Activated T-cell treated with anti-CD3 and anti-CD28 coated beads, Interleukin-2, amount 50 U/mL, for 1 hour (primary cell): ENCODE measurements at places on chromosomes 12 and 14.
A peak's percentile ranks its signal among the peaks of the same experiment; 100 is the strongest.

- DNase-seq, result no peak
Observed at GRCh38 chr12:127690161-127690560, 576.8 kb upstream of the TMEM132C start.

DNA sequence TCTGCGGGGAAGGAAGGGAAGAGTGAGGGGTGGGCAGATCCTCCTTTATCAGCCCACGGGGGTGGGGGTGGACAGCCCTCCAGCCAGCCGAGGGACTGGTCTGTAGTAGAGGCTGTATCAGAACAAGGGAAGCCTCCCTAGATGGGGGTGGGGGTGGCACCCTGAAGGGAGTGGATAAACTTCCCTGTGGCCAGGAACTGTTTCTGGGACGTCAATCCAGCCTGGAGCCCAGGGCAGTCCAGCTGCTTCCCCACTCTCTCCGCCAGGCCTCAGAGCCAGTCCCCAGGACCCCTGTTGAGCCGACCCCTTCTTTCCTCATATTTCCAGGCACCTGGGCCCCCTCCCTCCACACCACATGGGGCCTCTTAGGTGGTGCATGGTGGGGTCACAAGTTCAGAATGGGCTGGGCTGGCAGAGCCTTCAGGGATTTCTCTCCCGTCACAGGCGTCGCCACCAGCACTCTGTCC is 6.7 kb downstream of the PLD4 start:
- DNase-seq, result no peak

DNA sequence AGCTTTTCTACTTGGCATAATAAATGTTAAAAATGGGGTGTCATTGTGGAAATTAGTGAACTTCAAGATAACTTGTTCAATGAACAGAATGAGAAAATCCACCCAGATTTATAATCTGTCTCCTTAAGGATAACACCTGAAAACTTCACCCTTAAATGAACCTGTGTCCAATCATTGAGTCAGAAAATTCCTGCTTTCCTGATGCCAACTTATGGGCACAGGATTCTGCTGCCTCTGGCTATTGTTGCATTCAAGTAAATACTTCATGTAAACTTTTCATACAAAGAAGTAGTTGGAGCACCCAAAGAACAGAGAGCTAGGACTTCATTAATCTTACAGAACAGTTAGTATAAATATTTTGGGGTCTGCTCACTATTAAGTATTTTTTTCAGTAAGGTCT is 98.9 kb upstream of the PLEKHA5 start:
- DNase-seq, result no peak

GRCh38 chr14:29007990-29008389 is 241.4 kb downstream of the FOXG1 start:
- no peak for DNase-seq

GRCh38 chr12:111426344-111427185 is 20.8 kb downstream of the SH2B3 start:
- DNase-seq, result peak; percentile 40

GRCh38 chr12:125470838-125471783 is 405.9 kb downstream of the AACS start:
- DNase-seq, result no peak

DNA sequence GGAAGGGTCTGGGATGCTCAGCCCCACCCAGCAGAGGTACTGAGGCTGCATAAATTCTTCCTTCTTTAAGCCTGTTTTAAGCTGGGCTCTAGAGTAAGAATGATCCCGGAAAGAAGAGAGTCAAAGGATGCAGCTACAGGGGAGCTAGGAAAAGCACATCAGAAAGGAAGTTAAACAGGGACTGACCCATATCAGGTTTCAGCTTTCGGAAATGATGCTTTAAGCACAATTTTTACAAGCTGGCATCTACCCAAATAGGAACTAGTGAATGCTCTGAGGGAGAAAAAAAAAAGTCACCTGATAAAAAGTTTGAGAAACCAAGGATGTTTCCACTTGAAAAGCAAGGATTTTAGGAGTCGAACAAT is 22.0 kb downstream of the TSPAN8 start:
- DNase-seq, result no peak

DNA sequence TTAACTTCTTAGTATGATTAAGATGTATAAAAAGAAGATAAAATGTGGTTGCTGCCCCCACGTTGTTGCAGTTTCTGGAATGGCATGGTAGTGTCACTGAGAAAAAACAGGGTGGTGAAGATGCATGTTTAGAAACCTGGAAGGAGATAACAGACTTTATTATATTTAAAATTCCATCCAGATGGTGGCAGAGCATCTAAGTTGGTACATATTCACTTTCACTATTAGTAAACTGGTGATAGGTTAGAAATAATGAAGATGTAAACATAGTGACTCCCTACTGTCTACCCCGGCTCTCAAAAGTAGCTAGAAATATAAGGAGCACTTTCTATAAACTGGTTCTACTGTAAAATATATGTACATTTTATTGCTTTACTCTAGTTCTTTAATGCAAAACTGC is 279.3 kb downstream of the NPAS3 start:
- no peak for DNase-seq

GRCh38 chr12:89632778-89633177 is 75.9 kb downstream of the ATP2B1 start:
- no peak for DNase-seq

DNA sequence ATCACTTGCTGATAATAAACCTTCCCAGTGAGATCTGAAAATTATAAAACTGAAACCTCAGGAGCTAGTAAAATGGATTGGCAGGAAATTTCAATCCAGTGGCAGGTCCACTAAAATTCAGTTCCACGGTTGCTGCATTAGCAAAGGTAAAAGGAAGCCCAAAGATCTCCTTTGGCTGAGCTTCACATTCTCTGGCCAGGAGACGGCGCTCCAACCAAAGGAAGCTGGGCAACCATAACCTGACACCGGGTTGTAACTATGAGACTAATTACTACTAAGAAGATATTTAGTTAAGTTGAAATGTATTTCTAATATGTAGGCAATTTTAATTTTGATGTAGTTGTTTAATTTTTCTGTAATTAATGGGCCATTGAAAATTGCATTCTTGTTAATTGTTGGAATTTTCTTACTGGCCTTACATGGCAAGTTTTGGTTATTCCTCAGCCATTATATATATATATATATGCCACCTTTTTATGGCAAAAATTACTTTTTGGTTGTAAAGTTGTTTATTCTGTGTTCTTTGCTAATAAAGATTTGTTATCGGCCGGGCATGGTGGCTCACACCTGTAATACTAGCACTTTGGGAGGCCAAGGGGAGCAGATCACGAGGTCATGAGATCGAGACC is 17.0 kb downstream of the OR8S1 start:
- peak; percentile 53 for DNase-seq

- no peak for DNase-seq
Observed at GRCh38 chr12:111975161-111975931, 37.6 kb downstream of the TMEM116 start.

GRCh38 chr12:54431911-54432814 is 13.1 kb upstream of the ITGA5 start:
- DNase-seq, result no peak

GRCh38 chr12:51441583-51441982 is 17.0 kb downstream of the SLC4A8 start:
- no peak for DNase-seq

- DNase-seq, result no peak
Observed at GRCh38 chr12:107914460-107914977, 140.0 kb downstream of the ASCL4 start.

GRCh38 chr12:2284321-2284813 is 231.6 kb downstream of the CACNA1C start:
- DNase-seq, result no peak

- DNase-seq, result peak; percentile 96
Observed at GRCh38 chr14:55026793-55027561, at the start of the genes SOCS4 and WDHD1. Gene SOCS4 (plus strand): TSS chr14:55027236. CDS start chr14:55043042, 15,806 bp downstream. Gene WDHD1 (minus strand): TSS chr14:55027099. CDS start chr14:55026787, 312 bp downstream.

DNA sequence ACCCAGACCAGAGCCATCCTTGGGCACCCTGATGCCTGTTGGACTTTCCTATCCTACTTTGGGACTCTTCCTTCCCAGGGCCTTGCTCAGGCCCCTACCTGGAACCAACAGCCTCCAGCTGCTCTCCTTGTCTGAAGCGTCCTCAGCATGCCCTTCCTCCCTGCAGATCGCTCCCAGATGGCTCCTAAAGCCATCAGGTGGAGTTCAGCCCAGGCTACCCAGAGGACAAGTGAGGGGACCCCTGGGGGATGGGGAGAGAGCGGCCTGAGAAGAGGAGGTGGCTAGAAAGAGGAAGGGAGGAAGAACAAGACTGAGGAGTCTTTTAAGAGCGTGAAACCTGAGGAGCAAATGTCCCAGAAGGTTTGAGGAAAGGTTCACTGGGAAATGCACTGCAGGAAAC is 236.6 kb downstream of the ZFP36L1 start:
- no peak for DNase-seq

- no peak for DNase-seq
Observed at GRCh38 chr12:104938371-104938770, 19.7 kb downstream of the SLC41A2 start.

DNA sequence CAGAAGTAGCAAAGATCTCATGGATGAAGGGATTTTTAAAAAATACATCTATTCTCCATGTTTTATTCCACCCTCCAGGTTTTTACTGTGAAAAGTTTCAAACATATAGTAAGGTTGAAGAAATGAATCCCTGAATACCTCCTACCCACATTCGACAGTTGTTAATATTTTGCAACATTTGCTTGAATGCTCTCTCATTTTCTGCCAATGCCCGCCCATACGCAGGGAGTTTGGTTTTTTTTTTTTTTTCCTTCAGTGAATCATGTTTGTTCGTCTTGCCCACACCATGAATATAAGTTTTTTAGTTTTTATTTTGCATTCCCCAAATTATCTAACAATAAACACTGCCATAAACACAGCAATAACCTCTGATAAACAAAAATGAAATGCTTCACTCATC is 82.9 kb downstream of the MAP1LC3B2 start:
- no peak for DNase-seq

DNA sequence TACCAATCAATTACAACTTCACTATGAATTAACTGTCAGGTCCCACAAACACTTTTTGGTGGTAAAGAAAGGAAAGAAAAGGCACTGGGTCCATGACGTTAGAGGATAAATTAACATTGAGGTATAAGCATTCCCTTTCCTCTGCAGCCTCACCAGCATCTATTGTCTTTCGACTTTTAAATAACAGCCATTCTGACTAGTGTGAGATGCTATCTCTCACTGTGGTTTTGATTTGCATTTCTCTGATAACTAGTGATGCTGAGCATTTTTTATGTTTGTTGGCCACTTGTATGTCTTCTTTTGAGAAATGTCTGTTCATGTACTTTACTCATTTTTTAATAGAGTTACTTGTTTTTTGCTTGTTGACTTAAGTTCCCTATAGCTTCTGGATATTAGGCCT is 9.4 kb downstream of the ANKS1B start:
- no peak for DNase-seq

DNA sequence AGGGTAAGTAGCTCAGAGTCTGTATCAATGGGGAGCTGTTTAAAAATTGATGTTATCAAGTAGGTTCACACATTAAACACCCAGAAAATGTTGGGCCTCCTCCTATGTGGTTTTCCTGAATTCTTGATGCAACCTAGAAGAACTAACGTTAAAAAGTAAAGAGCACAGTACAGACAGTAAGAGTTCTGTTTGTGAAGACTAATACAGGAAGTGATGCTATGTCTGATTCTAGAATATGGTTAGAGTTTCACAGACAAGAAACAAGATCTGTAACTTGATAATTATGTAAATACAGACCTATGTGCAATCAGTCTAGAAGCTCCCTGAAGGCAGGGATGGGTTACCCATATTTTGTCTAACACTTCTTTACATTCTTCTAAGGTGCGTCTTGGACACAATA is 214.9 kb upstream of the BTG1 start:
- DNase-seq, result no peak

GRCh38 chr12:76441016-76441415 is 92.8 kb upstream of the BBS10 start:
- DNase-seq, result no peak

GRCh38 chr12:49953151-49953550 is 2.6 kb downstream of the AQP2 start:
- no peak for DNase-seq

GRCh38 chr12:122087431-122088178 is 9.0 kb downstream of the MLXIP start:
- no peak for DNase-seq

DNA sequence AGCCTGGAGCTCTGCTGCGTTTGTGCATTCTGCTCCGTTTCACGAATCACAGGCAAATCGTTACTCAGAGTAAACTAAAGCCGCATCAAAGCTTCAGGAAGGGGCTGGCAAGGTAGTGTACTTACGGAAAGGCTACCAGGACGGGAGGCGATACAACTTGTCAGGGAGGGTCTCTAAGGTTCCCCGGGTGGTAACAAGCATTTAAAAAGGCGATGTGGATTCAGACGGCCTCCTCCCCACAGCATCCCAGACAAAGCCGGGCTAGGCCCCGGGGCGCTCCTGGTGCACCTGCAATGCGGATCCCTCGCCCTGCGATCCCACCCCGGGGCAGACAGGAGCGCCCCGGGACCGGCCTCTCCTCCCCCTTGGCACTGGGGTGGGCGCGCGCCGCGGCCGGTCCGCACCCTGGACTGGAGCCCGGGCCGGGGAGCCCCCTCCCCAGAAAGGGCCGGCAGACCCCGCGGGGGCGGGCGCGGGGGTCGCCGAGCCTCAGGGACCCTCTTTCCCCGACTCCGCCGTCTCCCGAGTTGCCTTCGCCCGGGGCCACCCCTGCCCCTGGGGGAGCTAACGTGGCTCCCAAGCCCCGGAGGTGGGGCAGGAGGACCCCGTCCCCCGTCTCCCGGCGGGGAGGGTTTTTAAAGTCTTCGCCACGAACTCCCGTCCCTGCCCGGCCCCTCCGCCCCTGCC is 718 bp downstream of the CCDC92 start:
- DNase-seq, result peak; percentile 59

- DNase-seq, result no peak
Observed at GRCh38 chr12:113070117-113070906, 13.8 kb downstream of the DTX1 start.

GRCh38 chr14:59150990-59151389 is 37.5 kb upstream of the DAAM1 start:
- DNase-seq, result no peak

- no peak for DNase-seq
Observed at GRCh38 chr12:99605-100004, 33.0 kb downstream of the IQSEC3 start.

DNA sequence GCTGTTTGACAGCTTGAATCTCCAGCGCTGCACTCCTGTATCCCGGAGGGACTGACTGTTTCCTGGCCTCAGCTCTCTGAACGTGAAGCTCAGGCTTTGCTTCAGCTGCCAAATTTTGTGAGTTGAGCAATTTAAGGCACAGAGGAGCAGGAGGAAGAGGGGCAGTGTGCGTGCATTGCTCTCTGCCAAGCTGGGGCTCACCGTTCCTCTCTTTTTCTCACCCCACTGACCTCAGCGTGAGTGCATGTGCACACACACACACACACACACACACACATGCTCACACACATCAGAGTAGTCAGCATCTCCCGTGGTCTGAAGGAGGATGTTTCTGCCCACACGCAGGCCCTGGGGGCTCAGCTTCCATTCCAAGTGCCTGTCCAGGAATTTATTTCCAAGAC is 27.8 kb upstream of the BDKRB2 start:
- DNase-seq, result no peak

- DNase-seq, result peak; percentile 47
Observed at GRCh38 chr12:5965950-5966383, 20.9 kb upstream of the ANO2 start.
